NCI-H1417 treated with DMSO at 0.1 percent for 48 hours (cell line): ENCODE measurements at places on chromosomes 2 and 18.

GRCh38 chr18:30486856-30487255 is 555.7 kb downstream of the DSC3 start:
- DNase-seq, result no peak

DNA sequence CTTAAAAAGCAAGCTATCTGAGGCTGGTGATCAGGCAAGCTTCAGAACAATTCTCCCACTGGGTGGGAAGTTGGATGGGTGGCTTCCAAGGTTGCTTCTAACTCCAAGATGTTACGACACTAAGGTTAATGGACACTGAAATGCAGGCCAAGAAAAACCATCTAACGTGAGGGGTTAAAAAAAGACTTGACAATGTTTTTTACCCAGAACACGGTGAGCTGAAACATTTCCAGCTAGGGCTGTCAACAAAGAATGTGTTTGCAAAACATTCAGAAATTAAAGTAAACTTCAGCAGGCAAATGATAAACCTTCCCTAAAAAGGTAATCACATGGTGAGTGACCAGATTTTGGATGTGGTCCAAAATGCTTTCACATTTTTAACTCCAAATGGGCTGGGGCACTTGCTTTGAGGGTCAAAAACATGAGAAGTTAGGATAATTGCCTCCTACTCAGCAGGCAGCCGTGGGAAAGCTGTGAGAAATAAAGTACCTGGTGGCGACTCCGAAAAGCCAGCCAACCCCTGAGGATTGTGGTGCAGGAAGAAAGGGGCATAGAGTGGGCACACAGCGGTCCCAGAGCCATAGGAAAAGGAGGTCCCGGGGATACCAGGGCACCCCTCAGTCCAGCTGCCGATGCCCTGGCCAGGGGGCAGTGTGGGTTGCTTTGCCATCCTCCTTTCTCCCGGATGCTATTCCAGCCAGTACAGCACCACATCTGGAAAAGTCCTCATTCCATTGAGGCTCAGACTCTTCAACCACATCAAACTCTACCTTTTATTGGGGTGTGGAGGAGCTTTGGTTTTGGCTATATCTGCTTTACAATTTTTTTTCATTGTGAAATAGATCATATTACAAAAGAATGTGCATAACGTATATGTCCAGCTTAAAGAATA is 90.0 kb upstream of the ATL2 start:
- DNase-seq, result no peak

GRCh38 chr2:149586063-149586462 is 1.5 kb downstream of the MMADHC start:
- DNase-seq, result no peak

DNA sequence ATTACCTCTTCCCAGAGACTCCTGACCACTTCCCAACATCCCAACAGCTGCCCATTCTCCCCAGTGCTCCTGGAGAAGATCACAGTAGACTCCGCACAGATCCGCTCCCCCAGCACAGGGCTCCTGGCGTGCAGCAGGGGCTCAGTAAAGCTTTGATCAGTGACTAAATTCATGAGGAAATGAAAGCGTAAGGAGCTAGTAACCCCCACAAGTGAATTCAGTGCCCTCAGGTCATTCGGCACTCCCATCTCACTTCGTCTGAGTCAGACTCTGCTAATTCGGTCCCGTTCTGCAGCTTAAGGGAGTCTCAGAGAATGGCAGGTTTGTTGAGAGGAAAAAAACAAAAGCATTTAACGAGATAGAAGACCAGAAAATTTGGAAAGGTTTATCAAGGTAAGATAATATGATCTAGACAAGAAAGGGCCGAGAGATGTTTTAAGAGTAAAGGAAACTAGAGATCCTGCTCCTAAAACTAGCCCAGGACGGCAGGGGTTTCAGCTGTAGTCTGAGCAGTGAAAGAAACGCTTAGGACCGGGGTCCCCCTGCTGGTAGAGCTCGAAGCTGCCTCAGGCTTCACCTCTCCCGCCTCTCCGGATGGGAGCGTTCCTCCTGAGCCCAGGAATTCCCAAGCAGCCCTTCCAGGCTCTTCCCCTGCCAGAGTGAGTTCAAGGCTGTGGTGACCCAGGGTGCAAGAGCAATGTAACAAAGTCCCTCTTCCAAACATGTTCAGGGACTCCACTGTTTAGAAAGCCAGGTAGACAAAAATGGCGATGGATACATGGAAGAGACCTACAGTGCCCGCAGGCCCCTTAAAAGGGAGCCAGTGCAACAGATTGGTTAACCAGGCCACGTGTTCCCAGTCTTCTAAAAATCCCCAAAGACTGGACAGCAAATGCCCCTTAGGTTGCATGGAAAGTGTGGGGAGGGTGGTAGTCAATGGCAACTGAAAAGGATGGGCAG is 127.3 kb downstream of the DNER start:
- no peak for DNase-seq

- DNase-seq, result peak; percentile 3
Measured at GRCh38 chr2:138536302-138536701, 34.7 kb downstream of the SPOPL start.

GRCh38 chr2:239223310-239224198 is 177.3 kb downstream of the HDAC4 start:
- no peak for DNase-seq

- no peak for DNase-seq
Measured at GRCh38 chr18:11689669-11690565, 853 bp downstream of the GNAL start.

GRCh38 chr2:235868645-235869044 is 299.5 kb downstream of the GBX2 start:
- no peak for DNase-seq

DNA sequence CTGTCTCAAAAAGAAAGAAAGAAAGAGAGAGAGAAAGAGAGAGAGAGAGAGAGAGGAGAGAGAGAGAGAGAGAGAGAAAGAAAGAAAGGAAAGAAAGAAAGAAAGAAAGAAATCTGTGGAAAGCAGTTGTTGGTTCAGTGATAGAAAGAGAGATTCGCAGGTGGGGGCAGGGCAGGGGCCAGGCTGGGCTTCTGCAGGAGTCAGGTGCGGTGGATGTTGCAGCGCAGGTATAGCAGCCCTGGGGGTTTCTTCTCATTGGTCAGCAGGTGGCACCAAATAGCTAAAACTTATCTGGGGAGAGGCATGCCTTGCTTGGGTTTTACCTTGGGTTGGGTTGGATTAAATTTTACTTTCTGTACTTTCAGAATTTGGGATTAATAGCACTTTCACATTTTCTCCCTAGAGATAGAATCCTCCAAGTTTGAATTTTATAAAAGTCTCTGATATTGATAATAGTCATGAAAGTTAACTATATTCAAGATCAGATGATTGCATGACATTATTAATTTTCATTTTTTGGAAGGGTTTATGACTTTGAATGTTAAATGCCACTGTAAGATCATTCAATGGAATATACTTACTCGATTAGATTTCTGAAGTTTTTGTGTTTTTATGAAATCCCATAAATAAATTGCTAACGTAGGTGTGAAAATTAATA is 66.6 kb downstream of the SPTBN1 start:
- peak; percentile 26 for DNase-seq

GRCh38 chr18:267380-267687 is 513 bp downstream of the THOC1 start:
- DNase-seq, result no peak

GRCh38 chr2:144479138-144479537 is 40.8 kb downstream of the ZEB2 start:
- DNase-seq, result no peak

GRCh38 chr2:161355983-161356382 is 47.8 kb downstream of the PSMD14 start:
- DNase-seq, result no peak

GRCh38 chr2:28995765-28996750 is 15.0 kb downstream of the TOGARAM2 start:
- DNase-seq, result no peak

GRCh38 chr2:16639431-16639830 is 26.2 kb downstream of the CYRIA start:
- no peak for DNase-seq

- DNase-seq, result no peak
Measured at GRCh38 chr2:15735484-15736326, 144.0 kb downstream of the DDX1 start.

- no peak for DNase-seq
Measured at GRCh38 chr2:42931818-42932195, 139.4 kb upstream of the HAAO start.

DNA sequence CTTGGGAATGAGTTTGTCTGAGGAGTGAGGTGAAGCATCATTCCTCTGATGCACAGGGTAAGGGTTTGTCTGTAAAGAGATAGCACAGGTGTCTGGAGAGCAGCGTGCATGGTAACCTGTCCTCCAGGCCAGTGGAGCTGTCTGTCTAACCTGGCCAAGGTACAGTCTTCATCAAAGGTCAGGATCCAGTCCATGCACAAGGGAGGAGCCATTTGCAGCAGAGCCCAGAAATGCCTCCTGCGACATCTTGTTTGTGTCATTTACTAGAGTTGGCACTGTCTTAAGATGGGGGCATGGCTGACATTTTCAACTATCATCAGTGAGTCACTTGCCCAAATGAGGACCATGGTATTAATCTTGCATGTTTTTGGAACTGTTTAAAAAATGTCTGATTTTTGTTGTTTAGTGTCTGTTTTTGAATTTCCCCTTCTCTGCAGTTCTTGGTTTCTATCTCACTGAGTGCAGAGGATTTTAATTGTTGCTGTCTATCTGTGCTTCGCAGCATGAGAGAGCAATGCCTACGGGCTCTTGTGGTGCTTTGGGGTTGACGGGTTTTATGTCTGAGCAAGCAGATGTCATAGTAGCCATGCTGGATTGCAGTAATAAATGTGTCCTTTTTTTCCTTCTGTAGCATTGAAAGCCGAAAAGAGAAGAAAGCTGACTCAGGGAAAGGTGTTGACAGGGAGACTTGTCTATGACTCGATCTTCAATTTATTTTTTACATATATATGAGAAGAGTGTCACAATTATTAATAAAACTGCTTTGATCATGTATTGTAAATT is 91.3 kb downstream of the DPP4 start:
- no peak for DNase-seq

- no peak for DNase-seq
Measured at GRCh38 chr2:54962511-54962910, 87.7 kb downstream of the RTN4 start.

DNA sequence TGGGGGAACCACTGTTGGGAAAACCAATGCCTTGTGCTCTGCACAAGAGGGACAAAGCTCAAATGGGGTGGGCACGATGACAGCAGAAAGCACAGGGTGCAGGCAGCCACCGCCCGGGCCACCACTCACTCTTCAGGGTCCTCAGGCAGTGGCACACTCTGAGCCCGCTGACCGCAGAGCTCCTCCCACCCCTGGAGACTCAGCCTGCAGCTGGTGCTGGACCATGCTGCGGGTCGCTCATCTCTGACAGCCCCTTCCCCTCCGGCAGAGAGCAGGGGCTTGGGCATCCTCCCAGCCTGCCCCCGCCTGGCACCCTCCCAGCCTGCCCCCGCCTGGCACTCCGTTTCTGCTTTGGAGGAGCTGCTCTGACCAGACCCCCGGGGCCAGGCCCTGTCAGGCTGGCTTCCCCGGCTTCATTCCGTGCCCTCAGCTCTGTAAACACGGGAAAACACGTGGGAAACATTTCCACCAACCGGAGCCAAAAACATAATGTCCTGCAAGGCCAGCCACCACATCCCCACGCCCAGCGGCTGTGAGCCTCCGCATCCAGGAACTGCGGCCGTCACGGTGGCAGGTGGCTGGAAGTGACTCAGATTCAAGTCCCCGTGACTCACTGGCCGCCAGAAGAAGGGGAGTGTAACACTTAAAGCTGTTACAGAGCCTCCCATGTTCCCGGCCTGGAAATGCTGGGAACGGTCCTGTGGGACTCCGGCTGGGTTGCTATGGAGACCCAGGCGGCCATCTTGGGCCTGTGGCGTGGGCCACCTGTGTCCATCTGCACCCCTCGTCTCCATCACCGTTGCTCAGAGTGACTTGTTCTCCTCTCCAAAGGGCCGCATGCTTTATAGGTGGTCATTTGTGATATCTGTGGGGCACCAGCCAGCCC is 6.8 kb upstream of the SNED1 start:
- DNase-seq, result no peak

DNA sequence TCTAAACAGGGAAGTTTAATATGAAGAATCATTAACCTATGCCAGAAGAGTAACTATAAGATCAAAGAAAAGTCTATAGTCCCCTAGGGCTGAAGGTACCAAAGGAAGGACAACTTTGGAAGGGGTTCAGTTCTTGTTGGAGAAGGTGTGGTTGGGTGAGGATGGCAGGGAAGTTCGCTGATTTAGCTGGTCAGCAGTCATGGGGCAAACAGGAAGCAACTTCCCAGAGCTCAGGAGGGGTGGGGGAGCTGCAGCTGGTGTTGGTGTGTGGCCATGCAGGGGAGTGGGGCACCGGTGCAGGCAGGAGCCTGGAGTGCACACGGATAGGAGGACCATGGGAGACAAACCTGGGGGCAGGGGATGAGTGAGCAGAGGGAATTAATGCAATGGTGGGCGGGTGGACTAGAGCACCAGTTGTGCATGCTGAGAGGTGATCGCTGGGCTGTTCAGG is 34.0 kb downstream of the FHOD3 start:
- no peak for DNase-seq

- DNase-seq, result no peak
Measured at GRCh38 chr18:54824761-54825160, 3.5 kb upstream of the RAB27B start.

GRCh38 chr2:72826156-72826477 is 284 bp upstream of the EXOC6B start:
- no peak for DNase-seq

- peak; percentile 9 for DNase-seq
Measured at GRCh38 chr2:71000780-71001591, 6.3 kb upstream of the TEX261 start.

DNA sequence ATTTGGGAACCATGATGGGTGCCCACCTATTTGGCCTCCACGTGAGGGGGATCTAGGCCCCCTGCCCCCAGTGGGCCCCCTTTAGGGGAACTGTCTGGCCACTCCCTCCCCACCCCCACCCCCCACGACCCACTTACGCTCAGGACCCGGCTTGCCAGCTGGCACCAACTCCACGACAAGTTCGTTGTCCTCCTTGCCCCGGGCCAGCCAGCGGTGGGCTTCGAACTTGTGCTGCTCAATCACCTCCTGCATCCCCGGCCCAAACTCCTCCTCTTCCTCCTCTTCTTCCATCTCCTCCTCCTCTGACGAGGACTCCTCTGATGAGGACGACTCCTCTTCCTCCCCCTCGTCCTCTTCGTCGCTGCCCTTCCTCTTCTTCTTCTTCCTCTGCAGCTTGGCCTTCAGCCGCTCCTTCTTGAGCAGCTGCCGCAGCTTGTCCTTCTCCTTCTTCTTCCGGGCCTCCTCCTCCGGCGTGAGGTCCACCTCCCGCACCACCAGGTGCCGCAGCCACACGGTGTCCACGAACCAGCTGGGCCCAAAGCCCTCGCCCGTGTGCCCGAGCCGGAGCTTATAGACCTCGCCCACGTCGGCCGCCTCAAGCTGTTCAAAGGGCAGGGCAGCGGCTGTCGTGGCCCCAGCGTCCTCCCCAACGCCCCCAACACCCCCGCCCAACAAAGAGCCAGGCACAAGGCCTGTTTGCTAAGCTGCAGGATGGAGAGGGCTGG is 96.9 kb downstream of the LOXHD1 start:
- DNase-seq, result no peak

- DNase-seq, result no peak
Measured at GRCh38 chr18:76353500-76353899, 141.5 kb downstream of the ZNF516 start.

GRCh38 chr2:67842375-67842959 is 220.3 kb downstream of the C1D start:
- DNase-seq, result no peak
